ENCODE measurements at places on chromosomes 13 and 19.

- no peak for DNase-seq
These were observed 44.7 kb downstream of the CARS2 start for GRCh38 chr13:110661256-110661655.

DNA sequence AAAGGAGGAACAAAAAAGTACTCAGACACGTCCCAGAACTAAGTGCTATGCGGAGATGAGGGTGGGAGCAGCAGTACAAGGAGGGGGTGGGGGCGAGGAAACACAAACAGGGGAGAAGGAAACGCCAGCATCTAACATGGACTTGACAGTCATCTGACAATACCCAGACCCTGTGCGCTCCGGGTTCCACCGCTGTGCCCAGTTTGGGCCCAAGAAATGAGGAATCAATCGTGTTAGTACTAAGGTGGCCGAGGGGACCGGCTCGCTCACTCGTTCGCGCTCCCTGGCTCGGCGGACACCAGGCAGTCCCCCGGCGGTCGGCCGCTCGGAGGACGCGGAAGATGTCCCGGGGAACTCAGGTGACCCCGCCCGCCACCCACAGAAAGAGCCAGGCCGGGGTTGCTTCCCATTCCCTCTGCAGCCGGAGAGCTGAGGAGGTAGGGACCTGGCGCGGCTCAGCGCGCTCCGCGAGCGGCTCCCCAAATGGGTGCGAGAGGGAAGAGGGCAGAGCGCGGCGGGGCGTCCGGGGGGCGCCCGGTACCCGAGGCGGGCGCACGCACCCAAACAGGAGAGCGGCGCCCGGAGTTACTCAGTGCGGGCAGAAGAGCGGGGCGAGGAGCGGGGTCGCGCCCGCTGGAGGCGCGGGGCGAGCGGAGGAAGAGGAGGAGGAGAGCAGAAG is 616 bp downstream of the TSHZ3 start:
- DNase-seq, result no peak

DNA sequence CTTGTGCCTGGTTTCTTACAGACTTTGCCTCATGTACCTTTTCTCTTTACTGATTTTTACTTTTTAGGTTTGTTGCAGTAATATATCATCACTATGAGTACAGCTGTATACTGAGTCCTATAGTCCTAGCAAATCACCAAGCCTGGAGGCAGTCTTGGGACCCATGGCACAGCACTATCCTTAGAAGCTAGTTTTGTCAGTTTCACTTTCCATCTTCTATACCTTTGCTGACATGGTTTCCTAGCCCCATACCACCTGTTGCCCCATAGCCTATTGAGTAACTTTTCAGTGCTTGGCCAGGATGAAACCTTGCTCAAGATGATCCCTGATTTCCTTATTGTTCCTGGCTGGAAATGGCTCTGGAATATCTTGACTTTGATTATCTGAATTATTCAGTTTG is 826.4 kb downstream of the GPC5 start:
- no peak for DNase-seq

DNA sequence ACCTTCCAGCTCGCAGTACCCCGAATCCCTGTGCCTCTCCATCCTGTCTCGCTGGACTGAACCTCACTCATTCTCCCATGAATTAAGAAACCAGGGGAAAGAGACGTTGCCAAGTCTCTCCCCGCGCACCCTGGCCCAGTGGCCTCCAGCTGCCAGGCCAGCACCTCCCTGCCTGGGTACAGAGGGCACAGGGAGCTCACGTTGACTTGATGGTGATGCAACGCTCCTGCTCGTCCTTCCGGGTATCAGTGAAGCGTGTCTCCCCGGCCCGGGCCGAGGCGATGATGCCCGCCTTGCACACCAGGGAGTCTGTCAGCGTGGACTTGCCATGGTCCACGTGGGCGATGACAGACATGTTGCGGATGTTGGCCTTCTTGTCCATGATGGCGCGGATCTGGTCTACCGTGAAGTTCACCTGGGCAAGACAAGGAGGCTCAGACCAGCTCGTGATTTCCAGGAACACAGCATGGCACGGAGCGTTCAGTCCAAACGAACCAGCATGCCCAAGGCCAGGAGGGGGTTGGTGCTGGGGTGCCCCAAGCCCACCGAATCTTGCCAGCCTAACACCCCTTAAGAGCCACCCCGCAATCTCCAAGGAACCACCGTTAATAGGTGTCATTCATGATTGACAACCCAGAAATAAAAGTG is 1.2 kb downstream of the EEF2 start:
- DNase-seq, result no peak

DNA sequence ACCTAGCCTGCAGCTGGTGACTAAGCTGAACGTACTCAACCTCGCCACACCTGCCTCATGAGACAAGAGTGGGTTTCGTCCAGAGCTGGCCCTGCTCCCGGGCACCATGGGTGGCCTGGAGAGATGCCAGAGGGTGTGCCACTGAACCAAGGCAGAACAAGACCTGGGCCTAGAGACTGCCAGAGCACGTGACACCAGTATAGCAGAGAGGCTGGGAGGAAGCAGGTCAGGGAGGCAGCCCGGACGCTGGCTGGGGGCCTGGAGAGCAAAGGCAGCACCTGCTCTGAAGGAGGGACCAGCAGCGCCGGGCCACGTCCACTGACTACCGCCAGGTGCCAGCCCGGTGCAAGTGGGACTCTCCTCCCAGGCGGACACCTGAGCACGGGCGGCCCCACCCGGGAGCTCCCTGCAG is 7.3 kb upstream of the C13orf46 start:
- no peak for DNase-seq

GRCh38 chr19:18869781-18870530 is 26.0 kb downstream of the CERS1 start:
- no peak for DNase-seq
